Stimulated activated CD4-positive, alpha-beta T cell treated with anti-CD3 and anti-CD28 coated beads, Interleukin-2, amount 100 ng/mL, for 24 hours (primary cell): ENCODE measurements at places on chromosomes 5 and 9.

DNA sequence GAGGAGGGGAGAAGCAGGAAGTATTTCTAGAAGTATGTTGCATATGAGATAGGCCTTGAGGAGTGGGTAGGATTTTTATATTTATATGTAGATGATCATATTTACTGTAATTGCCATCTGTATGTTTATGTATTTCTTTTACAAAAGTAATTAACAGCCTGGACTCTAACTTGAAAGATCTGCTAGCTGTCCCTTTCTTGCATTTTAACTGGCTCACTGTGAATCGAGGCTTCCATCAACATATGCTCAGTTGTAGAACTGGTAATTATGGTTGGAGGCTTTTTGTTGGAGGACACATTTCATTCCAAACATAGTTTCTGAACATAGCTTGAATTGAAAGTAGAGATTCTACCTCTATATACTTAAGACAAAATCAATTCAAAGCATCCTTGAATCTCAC lies 23.4 kb downstream of the ABLIM3 start:
- no peak for DNase-seq

GRCh38 chr5:137367951-137368350 lies 131.2 kb downstream of the SPOCK1 start:
- no peak for DNase-seq

GRCh38 chr5:6728011-6728794 lies 15.0 kb downstream of the TENT4A start:
- no peak for DNase-seq

GRCh38 chr9:123796618-123797484 lies 133.1 kb downstream of the DENND1A start:
- DNase-seq, result no peak

DNA sequence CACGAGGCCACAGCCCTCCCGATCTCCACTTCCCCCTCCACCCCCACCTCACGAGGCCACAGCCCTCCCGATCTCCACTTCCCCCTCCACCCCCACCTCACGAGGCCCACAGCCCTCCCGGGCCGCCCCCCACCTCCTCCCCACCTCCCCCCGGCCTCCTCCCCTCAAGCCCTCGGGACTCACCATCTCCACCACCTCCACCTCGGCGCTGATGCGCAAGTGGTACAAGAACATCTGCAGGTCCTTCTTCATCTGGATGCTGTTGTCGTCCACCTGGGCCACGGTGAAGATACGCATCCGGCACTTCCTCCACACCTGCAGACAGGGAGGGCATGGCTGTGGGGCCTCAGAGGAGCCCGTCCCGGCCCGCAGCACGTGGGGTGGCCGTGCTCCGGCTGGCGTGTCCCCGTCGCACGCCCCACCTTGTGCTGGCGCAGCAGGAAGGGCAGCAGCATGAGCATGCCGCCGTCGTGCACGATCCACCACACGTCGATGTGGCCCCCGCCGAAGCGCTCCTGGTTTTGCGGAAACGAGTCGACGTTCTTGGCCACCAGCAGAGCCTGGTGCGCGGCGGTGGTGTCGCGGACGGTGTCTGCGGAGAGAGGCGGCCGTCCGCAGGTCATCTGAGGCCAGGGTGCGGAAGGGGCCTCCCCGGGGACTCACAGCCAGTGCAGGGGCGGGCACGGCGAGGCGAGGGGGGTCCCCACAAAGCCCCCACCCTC lies 48.0 kb downstream of the SLC12A7 start:
- DNase-seq, result no peak
